ENCODE measurements at places on chromosomes 7 and 10.

DNA sequence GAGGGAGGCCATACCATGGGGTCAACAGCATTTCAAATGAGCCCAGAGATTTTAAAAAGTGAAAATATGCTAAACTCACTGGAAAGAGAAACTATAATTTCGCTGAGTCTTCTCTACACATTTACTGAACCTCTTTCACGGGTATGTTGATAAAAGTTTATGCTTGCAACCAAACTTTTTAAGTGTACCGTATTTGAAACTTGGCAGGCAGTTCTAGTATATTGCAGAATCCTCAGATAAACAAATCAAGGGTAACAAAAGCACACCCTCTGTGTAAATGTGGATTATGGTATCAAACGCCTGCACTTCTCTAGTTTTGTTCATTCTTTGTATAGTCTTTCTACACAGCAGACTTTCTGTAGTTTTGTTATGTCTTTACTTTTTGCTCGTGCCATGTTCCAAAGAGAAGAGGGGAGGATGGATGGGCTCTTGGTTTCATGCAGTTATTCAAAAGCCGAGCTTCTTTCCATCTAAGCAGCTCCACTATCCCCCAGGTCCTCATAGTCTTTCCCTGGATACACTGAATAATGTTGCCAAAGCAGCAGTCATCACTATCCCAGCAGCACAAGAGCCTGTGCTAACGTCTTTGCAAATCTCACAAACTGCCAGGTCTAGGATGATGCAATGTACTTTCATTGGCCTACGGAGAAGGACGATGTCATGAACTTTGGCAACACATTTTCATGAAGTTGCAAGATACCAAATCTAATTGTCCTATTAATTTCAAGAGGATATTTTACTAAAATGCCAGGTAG is 131.2 kb downstream of the MPP7 start:
- no peak for DNase-seq

DNA sequence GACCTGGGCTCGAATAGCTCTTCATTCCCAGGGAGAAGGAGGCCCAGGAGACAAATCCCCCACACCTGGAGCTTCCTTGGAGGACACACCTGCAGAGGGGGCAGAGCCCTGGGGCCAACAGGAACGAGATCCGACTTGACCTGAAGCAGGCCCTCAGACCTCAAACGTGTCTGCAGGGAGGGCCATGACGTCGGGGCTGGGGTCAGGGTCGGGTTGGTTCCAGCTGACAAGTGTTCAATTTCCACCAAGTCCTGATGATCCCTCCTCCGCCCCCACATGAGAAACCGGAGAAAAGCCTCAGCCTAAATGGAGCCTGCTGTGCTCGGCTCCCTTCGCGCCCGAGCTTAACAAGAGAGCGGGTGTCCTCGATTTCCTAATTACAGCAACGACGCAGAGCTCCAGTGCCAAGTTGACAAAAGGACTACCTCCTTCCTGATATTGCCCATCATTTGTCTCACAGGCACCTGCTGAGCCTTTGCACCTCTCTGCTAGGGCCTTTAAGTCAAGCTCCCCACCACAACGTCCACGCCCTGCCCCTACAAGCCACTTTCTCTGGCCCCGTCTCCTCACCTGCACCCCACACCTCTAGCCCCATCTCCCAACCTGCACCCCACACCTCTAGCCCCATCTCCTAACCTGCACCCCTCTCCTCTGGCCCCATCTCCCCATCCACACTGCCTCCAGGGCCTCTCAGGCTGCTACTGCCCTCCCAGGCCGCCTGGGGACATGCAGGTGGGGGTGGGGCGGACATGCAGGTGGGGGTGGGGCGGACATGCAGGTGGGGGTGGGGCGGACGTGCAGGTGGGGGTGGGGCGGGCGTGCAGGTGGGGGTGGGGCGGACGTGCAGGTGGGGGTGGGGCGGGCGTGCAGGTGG is 519.4 kb downstream of the GLRX3 start:
- DNase-seq: no peak

GRCh38 chr7:136698977-136699376 is 169.5 kb upstream of the CHRM2 start:
- no peak for DNase-seq

DNA sequence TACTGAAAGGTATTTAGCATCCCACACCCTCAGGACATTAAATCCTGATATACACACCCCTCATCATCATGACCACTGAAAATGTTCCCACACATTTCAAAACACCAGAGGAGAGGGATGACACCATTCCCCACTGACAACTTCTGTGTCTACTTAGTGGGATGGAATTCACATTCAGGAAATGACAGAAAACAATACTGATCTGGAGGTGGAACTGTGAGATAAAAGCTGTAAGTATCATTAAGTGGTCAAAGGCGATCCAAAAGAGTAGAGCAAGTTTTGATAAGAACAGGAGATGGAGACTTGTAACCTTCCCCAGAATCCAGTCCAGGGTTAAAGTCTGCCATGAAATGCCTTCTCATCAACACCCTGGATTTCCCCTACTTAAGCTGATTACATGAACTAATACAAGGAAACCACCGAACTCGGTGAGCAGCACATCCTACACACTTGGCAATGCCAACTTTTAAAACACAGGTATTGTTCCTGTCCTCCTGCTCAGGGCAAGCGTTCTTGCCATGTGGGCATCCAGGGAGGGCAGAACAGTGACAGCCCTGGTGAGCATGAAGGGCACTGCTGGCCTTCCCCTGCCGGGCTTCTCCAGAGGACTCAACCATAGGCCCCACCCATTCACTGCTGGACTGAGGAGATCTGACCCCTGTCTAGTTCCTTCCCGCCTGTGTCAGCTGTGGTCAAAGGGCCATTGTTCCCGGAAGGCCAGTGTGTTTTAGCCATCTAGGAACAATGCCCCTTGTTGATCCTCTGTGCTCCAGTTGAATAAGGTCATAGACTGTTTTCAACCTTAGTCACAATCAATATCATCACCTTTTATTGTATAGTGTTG is 85.0 kb downstream of the SGMS1 start:
- no peak for DNase-seq

DNA sequence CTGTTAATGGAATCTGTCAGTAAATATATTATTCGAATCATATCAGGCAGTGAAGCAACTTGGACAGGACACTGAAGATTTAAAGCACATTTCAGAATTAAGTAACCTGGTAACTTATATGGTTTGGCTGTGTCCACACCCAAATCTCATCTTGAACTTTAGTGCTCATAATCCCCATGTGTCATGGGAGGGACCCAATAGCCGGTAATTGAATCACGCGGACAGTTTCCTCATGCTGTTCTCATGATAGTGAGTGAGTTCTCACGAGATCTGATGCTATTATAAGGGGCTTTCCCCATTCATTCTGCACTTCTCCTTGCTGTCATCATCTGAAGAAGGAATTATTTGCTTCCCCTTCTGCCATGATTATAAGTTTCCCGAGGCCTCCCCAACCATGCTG is 83.2 kb upstream of the COL1A2 start:
- DNase-seq: no peak

- DNase-seq: no peak
These were observed 38.9 kb downstream of the NKX6-2 start for GRCh38 chr10:132746801-132747625.

DNA sequence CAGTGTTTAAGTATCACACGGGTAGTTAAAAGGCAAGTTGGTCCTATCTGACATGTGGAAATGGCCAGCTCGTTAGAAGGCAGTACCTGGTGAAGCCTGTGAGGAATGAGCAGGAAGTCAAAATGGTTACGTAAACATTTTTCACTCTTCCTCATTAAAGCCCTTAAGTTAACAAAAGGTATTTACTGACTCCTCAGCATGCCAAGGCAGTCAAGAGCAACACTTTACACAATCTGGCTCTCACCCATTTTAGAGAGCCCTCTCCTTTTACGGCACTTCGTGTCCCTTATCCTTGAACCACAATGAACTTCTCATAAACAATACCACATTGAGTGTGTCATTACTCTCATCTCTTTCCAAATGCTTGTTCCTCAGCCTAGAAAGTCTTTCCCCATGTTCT is 11.0 kb upstream of the RSBN1L start:
- no peak for DNase-seq

DNA sequence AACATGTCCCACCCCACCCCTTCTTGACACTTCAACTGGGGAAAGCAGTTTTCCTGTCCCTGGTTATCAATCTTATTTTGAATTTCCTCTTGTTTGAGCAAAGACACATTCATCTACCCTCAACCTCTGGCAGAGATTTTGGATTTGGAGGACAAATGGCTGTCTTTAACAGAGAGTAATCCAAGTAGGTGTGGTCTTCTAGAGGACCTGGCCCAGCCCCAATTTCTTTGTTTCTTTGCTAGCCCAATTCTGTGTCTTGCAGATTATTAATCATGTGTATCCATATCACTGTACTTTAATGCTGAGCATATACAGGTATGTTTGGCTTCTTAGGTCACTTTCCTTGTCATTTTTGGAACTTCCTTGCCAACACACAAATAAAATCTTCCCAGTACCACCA is 58.8 kb upstream of the ADCY1 start:
- no peak for DNase-seq

- no peak for DNase-seq
These were observed 97.0 kb downstream of the CDH23 start for GRCh38 chr10:71493741-71494140.

GRCh38 chr10:70362328-70362727 is 20.1 kb downstream of the LRRC20 start:
- DNase-seq: no peak

DNA sequence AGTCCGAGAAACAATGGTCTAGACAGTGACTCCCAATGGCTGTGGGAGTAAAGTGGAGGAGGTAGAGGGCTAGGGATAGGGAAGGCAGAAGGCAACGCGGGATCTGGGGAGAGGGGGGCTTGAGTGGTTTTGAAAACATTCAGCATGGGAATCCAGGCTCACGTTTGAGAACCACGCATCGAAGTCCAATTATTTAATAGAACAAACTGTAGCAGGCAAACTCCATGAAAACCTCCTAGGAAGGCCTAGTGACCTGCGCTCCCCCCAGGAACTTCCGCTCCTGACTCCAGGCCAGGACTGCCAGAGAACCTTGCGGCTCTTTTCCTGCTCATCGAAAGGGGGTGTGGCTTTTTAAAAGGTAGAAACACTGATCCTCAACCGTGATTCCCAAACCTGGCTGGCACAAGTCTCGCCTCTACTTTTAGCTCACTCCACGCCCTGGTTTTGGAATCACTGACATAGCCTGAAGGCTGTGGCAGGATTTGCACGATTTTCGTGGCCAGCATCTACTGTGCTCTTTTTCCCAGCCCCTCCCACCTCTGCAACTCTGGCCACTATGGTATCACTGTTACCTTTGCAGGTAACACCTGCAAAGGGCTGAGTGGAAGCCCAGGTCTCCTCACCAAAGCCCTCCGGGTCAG is 43.4 kb downstream of the MYOF start:
- no peak for DNase-seq

DNA sequence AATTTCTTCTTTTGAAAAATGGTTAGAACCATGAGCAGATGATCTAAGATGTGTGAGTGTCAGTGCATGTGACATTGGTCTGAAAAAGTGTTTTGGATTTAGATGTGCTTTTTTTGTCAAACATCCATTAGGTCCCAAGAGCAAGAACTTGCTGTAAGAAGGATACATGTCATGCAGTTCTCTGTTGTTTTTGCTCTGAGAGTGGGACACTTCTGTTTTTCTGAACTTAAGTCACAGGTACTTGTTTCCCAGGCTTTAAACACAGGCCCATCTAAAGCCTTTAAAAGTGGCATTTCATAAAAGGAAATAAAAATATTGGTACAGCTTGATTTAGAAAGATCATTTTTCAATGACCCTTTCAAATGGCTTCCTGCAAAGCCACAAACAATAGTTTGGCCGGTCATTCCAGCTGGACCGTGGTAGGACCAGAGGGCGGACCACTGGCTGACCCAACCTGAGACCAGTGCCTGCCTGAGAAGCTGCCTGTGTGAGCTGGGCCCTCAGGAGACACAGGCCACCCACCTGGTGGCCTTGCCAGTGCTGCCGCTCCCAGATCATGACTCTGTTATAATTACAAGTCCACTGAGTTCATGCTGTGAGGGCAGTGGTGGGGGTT is 92.7 kb downstream of the EEPD1 start:
- DNase-seq: no peak

- DNase-seq: no peak
These were observed 624 bp upstream of the ZNF783 start for GRCh38 chr7:149261316-149261828.

DNA sequence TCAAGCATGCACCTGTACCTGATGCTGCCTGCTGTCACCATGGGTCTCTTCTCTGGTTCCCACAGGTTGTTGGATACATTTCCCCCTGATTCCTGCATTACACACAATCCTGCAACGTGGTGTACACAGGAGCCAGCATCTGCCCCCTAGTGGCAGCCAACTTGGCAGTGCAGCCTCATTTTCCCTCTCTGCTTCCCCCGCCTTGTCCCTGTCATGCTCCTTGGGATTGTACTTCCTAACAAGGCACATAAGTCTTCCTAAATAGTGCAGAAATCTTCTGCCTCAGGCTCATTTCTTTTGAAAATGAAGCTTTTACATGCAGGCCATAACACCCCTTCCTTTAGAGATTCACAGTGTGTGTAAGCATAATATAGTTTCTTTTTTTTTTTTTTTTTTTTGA is 387.5 kb downstream of the CCSER2 start:
- DNase-seq: no peak

DNA sequence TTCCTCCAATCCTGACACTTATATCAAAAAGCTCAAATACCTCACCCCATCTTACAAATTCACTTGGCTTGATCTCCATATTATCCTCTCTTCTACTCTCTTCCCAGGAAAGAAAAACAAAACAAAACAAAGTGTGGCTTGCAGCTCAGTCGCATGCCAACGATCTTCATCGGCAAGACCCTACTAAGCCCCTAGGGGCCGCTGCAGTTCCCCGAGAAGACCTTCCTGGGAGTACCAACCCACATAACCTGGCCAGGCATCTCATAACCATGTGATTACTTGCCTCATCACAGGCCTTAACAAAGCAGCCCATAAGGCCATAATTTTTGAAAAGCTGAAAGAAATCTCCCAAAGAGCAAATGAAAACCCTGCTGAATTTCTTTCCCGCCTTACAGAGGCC is 103.7 kb downstream of the ZNF92 start:
- no peak for DNase-seq

- no peak for DNase-seq
These were observed 81.0 kb upstream of the ITPRID1 start for GRCh38 chr7:31432836-31433340.

GRCh38 chr10:117175215-117175900 is 21.9 kb upstream of the KCNK18 start:
- DNase-seq: no peak

DNA sequence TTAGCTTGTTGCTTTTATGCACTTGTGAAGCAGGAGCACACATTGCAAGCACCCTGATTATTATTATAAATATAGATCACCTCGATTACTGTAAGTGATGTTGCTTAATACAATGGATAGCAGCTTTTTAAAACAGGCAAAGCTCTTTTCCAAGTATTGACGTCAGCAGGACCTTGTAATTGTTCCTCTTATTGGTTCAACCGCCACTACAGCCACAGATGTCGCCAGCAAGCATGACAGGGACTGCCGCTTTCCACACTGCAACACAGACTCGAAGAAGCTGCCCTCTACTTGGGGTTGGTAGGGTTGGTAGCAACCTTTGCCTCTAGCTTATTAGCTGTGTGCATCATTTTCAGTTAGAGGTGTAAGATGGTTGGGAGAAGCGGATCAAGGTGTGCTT is 167.6 kb downstream of the ZNF365 start:
- no peak for DNase-seq

Measured in NCI-H1436 treated with DMSO at 0.1 percent for 48 hours (cell line).